Glomerular endothelial cell (primary cell): ENCODE measurements at places on chromosomes 3 and 15. TPM values are rescaled to one million over a fixed set of nuclear protein-coding genes. Genes with fewer than 3 reads are reported as not detected.

ACKR2 gene
- 0.41 TPM in 1 of 2 replicates, not detected in the other for total RNA-seq

ARPP21 gene
- total RNA-seq = not detected in 2 replicates

ARPIN gene
- 13.4 and 14.8 TPM in 2 replicates for total RNA-seq

GRAMD1C gene
- 14.4 and 17.8 TPM in 2 replicates for total RNA-seq
